Natural killer cell treated with Interleukin-12 subunit alpha and Interleukin-12 subunit beta and Interleukin-15 and Interleukin-18, amount 100 ng/mL, for 72 hours (primary cell): ENCODE measurements at places on chromosomes 4 and X.
A peak's percentile ranks its signal among the peaks of the same experiment; 100 is the strongest.

GRCh38 chrX:109774136-109774535, 41.1 kb upstream of the ACSL4 start:
- peaks cover 5% of the 10 kb centered on the region for H3K36me3 ChIP-seq

- H3K4me3 ChIP-seq: no peak overlapping the region
- H3K27ac ChIP-seq: no peak overlapping the region
- H3K27me3 ChIP-seq: no peaks in the 10 kb centered on the region
These were observed 16.6 kb downstream of the FGD1 start for GRCh38 chrX:54479136-54480111.

DNA sequence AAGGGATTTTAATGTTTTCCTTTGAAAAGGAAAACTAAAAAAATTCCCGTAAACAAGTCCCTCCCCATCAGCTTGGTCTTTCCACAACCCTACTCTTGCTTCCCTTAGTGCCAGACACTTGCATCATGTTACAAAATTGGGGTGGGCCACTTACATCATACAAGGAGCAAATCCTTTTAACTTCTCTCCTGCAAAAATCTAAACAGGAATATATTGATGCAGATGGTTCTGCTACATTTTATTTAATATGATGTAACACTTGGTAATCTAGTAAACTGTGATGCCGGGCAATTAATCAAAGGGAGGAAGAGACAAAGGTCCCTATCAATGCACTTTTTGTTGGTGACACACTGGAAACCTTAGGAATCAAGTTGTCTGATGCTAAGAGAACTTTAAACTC, 125.3 kb downstream of the UBE2K start:
- no peak for DNase-seq
- no peak overlapping the region for H3K27ac ChIP-seq
- H3K4me1 ChIP-seq: no peaks in the 10 kb centered on the region
- H3K27me3 ChIP-seq: no peaks in the 10 kb centered on the region

DNA sequence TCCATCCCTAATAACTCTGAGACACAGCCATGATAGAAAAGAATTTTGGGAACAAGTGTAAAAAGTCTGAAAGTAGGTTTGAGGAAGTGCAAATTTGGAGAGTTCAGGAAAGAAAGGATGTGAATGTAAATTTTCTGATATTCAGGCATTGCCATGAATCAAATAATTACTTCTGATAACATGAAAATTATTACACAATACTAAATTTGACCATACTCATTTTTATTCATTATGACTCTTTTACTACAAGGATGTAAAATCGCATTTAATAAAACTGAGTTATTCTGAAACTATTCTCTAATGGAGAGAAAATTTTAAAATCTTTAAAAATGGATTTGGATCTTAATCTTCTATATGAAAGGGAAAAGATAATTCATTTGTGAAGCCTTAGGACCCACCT, 33.8 kb upstream of the NPY2R start:
- H3K4me1 ChIP-seq: no peaks in the 10 kb centered on the region
- no peaks in the 10 kb centered on the region for H3K36me3 ChIP-seq

- peaks cover 10% of the 10 kb centered on the region for H3K4me1 ChIP-seq
- no peak for DNase-seq
- H3K36me3 ChIP-seq: no peaks in the 10 kb centered on the region
- no peaks in the 10 kb centered on the region for H3K27me3 ChIP-seq
- H3K27ac ChIP-seq: no peak overlapping the region
These were observed 129.5 kb upstream of the KLF3 start for GRCh38 chr4:38534344-38535045.

- H3K4me3 ChIP-seq: no peak overlapping the region
- no peaks in the 10 kb centered on the region for H3K27me3 ChIP-seq
- no peaks in the 10 kb centered on the region for H3K4me1 ChIP-seq
These were observed 192.2 kb downstream of the LDB2 start for GRCh38 chr4:16706251-16706650.

- no peaks in the 10 kb centered on the region for H3K27me3 ChIP-seq
- peak overlapping the region; percentile 47 for H3K27ac ChIP-seq
- H3K4me3 ChIP-seq: no peak overlapping the region
- no peaks in the 10 kb centered on the region for H3K36me3 ChIP-seq
- H3K4me1 ChIP-seq: peaks cover 6% of the 10 kb centered on the region
These were observed 9.6 kb upstream of the RUFY3 start for GRCh38 chr4:70712150-70712549.
